ENCODE measurements at places on chromosomes 6 and 20.

DNA sequence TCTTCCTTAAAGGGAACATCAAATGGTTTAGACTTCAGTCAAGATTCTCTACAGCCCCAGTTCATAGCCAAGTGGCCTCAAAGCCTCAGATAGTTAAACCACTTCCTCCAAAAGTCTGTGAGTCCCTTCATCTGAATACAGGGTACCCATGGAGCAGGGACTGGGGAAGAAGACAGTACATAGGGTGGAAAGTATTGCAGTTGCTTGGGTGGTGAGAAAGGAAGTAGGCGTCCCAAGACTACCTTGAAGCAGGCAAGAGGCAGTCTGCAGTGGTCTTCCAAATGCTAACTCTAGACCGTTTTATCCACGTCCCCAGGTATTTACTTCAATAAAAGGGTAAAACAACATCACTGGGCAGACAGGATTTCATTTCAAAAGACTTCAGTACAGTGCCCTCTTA lies 2.0 kb downstream of the FYN start:
- no peak for DNase-seq

DNA sequence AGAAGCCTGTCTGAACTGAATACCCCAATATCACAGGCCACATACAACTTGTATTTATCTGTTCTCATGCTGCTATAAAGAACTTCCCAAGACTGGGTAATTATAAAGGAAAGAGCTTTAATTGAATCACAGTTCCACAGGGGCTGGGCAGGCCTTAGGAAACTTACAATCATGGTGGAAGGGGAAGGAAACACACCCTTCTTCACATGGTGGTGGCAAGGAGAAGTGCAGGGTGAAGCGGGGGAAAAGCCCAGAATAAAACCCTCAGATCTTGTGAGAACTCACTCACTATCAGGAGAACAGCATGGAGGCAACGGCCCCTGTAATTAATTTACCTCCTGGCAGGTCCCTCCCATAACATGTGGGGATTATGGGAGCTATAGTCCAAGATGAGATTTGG lies 50.3 kb upstream of the FNDC1 start:
- no peak for DNase-seq

DNA sequence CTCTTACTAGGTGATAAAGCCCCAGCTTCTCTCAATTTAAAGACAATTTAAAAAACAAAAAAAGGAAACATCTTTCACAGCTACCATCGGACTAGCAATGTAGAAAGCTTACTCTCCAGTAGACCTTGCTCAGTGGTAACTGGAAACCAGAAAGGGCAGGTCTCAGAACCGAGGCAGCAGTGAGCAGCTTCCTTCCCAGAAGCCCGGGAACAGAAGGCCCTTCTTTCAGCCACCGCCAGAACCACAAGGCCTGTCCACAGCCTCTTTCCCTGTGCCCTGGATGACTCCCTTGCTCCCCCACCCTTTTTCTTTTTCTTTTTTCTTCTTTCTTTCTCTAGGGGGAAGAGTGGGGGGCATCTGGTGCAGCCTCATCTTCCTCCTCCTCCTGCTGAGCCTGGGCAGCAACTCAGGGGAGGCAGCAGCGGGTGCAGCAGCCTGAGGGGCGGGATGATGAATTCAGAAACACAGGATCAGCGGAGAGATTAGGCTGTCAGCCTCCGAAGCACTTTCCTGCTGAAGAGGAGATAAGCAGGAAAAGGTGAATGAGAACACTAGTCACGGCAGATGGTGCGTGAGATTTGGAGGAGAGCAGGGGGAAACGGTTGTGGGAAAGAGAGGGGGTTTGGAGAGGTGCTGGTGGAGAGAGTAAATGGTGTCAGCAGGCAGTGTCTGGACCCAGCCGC lies 158.5 kb downstream of the ID4 start:
- DNase-seq: no peak

DNA sequence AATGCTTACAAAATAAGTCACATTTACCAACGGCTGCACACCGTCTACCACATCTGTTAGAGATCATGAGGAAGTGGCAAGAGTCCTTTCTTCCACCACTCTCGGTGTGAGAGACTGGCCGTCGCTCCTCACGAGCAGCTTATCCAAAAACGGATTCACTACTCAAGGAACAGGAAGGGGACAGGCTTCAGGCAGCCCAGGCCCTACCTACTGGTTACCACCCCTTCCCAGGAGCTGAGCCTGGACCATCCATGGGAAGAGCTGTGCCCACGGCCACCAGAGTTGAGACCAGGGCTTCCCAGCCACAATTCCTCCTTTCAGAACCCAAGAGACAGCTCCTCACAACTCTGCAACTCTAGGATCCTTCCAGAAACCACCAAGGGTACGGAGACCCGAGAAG lies 37.0 kb downstream of the FOXF2 start:
- DNase-seq: no peak

DNA sequence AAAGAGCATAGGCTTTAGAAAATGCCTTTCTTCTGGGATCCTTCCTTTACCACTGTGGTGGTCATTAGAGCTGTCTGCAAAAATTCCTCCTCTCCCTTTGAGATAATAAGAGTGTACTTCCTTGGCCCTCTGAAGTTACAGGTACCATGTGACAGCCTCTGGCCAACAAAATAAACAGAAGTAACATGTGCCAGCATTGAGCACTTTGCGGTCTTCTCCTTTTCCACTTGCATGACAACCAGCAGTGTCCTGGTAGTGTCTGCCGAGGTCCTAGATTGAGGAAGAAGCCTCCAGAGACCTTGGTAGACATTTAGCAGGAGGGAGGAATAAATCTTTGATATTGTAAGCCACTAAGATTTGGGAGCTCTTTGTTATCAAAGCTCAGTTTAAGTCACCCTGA lies 87.5 kb upstream of the ARID1B start:
- no peak for DNase-seq

DNA sequence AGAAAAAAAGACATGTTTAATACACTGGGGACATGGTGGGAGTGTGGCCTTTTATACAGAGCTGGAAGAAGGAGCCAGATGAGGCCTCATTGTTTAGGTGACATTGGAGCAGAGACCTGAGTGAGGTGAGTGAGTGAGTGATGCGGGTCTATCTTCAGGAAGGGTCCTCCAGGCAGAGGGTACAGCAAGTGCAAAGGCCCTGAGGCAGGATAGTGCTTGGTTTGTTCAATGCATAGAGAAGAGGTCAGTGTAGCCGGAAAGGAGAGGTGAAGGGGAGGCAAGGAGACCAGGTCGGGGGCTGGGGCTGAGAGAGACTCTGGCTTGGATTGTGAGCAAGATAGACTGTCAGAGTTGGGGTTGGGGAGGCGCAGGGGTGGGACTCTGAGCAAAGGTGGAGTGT lies 23.6 kb downstream of the KCNG1 start:
- DNase-seq: no peak

GRCh38 chr6:83199863-83200225 lies 6.7 kb downstream of the RWDD2A start:
- DNase-seq: no peak

- no peak for DNase-seq
These were observed 156.2 kb downstream of the RNASET2 start for GRCh38 chr6:166800137-166800536.

DNA sequence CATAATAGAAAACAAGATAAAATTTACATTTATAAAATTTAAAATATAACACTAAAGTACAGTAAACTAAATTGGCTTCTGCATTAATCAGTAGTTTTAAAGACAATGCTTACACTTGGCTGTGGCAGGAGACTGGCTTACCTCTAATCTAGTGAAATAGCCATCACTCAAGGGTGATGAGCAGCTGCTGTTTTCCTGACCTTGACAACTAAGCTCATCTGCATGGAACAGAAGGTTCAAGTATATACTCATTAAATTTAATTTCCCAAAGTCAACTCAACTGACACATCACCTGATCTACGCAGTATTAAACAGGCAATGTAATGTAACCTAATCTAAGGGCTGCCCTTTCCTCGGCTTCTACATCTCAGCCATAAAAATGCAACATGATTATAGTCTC lies 14.5 kb downstream of the TMX4 start:
- no peak for DNase-seq

DNA sequence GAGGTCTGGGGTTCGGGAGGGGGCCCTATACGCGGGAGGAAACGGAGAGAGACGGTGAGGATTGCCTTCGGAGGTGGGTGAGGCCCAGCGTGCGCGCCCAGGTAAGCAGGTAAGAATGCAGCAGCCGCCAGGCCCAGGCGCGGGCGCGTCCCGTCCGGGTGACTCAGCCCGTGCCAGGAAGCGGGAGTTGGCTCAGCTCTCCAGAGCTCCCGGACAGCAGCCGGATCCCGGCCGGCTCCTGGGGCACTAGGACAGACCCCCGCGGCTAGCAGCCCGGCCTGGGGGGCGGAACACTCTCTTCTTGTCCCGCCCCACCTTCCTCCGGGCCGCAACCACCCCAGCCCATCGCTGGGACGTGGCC lies 1.5 kb upstream of the MDFI start:
- DNase-seq: no peak

DNA sequence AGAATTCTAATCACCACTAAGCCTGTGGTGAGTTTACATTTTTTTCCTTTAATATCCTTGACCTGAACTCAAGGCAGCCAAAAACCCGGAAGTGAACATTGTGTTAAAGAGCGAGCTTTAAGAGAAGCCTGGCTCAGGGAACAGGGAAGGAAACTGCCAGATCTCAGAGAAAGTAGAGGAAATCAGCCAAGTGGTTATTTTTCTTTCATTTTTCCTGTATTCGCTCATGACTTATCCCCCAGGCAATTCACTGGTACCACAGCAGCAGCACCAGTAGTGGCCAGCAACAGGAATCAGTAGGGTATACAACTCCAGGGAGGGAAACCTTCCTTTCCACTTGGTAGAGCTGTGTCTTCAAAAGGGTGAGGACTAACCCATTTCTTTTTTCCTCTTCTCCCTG lies 89.6 kb upstream of the HMGCLL1 start:
- DNase-seq: no peak

DNA sequence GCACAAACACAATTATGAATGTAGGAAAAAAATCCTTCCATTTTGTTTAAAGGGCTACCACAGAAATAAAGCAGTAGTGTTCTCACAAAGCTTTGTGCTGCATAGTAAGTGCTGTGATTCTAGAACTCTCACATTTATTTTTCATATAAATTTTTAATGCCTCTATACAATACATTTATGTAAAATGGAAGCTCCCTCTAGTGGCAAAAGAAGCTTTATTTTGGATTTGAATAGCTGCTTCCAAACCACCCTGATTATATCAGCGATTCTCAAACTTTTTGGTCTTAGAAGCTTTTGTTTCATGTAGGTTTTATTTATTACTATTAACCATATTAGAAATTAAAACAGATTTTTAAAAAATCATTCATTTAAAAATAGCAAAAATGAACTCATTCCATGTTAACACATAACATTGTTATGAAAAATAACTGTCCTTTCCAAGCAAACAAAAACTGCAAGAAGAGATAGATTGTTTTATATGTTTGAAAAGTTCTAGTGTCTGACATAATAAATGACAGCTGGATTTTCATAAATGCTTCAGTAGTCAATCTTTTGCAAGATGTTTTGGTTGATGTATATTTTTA lies 38.4 kb downstream of the HS3ST5 start:
- no peak for DNase-seq

- no peak for DNase-seq
These were observed 15.0 kb downstream of the TBXT start for GRCh38 chr6:166152660-166153059.

DNA sequence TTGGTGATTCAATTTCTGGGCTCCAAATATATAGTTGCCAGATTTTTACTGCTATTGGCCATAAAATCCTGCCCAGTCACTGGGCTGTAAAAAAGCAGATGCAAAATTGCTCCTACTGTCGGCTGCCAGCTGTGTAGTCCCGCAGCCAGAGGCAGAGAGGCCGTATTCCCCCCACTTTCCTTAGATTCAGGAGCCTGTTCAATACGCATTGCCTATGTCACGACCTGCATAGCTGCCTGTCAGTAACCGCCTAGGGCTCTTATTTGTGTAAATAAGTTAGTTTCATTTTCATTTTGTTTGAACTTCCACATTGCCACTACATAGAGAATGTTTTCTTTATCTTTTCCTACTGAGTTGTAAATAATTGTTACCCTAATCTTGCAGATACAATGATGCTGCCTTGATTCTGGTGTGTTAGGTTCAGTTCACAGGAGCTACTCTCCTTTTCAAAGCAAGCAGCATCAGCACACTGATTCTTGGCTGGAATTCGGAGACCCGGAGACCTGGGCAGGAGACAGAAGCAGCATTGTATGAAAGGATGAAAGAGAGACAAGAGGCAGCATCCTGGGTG lies 46.0 kb upstream of the UST start:
- DNase-seq: no peak

DNA sequence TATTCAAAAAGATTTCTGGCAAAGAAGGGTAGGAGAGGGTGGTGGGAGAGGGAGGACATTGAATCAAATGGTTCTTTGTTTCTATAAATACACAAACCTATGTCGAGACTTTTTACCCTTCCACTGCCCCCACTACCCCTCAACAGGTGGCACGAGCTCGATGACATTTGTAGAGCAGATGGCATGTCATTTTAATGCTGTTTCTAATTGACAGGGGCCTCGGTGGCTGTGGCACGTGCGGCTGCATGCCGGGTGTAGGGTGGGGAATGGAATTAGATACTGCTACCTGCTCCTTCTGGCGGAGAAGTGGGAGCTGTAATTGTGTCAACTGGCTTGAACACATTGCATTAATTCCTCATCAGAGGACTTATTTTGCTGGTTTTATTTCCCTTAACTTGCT lies 29.1 kb upstream of the SASH1 start:
- DNase-seq: no peak

- no peak for DNase-seq
These were observed 532.7 kb downstream of the BCKDHB start for GRCh38 chr6:80639181-80639629.

- no peak for DNase-seq
These were observed 39.2 kb downstream of the KIF3B start for GRCh38 chr20:32316667-32317066.

DNA sequence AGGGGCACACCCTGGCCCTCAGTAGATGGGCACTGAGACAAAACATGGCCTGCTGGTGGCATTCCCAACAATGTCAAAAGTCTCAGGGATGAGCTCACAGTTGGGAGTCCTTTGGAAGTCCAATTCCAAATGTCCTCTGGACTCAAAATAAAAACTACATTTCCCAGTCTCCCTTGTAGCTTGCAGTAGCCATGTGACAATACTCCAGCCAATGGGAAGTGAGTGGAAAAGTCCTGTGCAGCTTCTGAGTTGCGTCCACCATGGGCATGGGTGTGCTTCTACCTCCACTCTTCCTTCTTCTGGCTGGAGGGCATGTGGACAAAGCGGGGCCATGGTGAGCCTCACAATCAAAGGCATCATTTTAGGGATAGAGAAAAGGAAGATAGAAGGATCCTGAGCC lies 5.8 kb upstream of the ADAM33 start:
- no peak for DNase-seq

GRCh38 chr20:44733341-44734069 lies 12.2 kb upstream of the KCNK15 start:
- peak; percentile 14 for DNase-seq

- DNase-seq: no peak
These were observed 41.9 kb upstream of the PRSS16 start for GRCh38 chr6:27205375-27206278.

DNA sequence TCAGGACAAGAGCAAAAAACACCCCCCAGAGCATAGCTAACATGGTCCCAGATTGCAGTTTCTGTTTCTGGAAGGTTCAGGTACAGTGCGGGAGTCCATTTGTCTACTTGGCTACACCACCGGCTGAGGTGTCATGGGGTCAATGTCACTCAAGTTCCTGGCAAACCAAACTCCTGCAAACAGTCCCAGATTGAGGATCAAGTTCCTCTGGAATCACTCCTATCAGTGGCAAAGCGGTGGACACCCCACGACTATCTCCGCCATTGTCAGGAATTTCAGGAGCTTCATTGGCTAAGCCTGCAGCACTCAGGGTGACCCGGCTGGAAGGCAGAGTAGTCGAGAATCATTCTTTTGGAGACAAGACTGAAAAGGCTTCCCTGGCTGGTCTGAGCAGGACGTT lies 41.8 kb downstream of the SLC22A1 start:
- no peak for DNase-seq

GRCh38 chr6:123715006-123715863 lies 78.5 kb upstream of the TRDN start:
- no peak for DNase-seq
